Stimulated activated CD8-positive, alpha-beta memory T cell treated with anti-CD3 and anti-CD28 coated beads, Interleukin-12 subunit alpha, Interleukin-12 subunit beta, amount 100 ng/mL, for 1 hour (primary cell): ENCODE measurements at places on chromosomes 4 and X.

GRCh38 chr4:28555866-28556265, 1695.2 kb downstream of the STIM2 start:
- no peak for DNase-seq

- DNase-seq: no peak
Measured at GRCh38 chr4:20615486-20616260, 84.6 kb upstream of the PACRGL start.

GRCh38 chr4:95758001-95758400, 81.9 kb upstream of the PDHA2 start:
- DNase-seq: no peak

GRCh38 chrX:53263597-53264094, 17.7 kb downstream of the IQSEC2 start:
- DNase-seq: no peak

- no peak for DNase-seq
Measured at GRCh38 chr4:101981756-101982155, 191.2 kb downstream of the BANK1 start.

DNA sequence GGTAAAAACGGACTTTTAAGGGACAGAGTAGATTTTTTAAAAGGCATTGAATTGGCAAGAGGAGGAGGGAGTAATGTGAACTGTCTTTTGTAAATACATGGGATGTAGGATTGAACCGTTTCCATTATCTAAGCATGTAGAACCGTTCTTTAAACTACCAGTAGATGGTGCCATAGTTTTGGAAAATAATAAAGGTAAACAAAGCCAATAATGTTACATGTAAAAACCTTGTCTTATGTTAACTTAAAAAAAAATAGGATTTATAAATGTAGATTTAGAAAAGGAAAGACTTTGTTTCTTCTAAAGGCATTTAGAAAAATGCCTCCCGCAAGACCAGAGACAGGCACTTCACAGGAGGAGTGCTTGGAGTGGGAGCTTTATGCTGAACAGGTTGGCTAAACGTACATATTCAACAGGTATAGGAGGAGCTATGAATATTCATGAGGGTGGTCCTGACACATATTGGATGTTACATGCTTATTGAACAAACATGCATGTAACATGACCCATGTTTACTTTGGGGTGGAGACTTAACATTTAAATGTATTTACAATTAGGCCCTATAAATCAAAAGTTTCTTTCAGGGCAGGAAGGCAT, 45.5 kb upstream of the FAM241A start:
- DNase-seq: no peak

GRCh38 chr4:39020130-39020529, 12.1 kb downstream of the TMEM156 start:
- no peak for DNase-seq

DNA sequence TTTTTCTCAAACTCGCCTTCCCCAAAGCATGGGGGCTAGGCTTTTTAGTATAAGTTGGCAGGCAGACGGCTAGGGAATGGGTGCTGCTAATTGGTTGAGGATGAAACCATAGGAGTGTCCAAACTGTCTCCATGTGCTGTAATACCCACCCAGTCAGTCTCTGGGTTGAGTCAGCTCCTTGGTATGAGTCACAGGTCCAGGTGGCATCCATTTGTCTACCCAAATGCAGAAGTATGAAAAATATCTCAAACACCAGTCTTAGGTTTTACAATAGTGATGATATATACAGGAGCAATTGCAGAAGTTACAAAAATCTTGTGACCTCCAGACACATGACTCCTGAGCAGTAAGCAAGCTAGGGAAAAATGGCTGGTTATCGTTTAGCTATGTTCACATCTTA, 27.4 kb upstream of the CCSER1 start:
- no peak for DNase-seq

- no peak for DNase-seq
Measured at GRCh38 chr4:47451657-47452056, 11.8 kb downstream of the COMMD8 start.

DNA sequence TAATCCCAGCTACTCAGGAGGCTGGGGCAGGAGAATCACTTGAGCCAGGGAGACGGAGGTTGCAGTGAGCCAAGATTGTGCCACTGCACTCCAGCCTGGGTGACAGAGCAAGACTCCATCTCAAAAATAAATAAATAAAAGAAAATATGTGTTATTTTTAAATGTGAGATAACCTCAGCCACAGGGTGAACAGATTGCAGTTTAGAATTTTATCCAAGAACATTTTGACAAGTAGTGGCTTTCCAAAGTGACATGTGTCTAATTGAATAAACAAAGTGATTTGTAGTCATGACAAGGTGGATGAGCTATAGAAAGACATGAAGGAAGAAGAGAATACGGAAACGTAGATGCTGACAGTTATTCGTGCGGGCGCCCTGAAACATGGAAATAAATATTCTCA, 176.1 kb downstream of the DCTD start:
- no peak for DNase-seq

GRCh38 chrX:130895299-130895698, 7.7 kb downstream of the ENOX2 start:
- DNase-seq: no peak

- DNase-seq: no peak
Measured at GRCh38 chr4:173252024-173252935, 81.9 kb downstream of the HMGB2 start.

- no peak for DNase-seq
Measured at GRCh38 chrX:123193101-123193500, 9.0 kb downstream of the GRIA3 start.

DNA sequence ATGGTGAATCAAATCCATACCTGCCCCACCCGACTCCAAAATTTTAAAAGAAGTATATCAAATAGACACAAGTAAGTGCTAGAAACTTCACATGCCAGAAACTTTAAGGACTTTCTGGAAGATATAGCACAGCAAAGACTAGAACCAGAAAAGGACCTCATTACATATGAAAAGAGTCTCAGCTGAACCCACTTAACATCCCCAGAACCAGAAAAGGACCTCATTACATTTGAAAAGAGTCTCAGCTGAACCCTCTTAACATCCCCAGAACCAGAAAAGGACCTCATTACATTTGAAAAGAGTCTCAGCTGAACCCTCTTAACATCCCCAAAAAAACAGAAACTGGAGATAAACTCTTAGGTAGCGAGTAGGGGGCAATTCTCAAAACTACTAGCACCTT, 32.3 kb downstream of the STPG2 start:
- DNase-seq: no peak

DNA sequence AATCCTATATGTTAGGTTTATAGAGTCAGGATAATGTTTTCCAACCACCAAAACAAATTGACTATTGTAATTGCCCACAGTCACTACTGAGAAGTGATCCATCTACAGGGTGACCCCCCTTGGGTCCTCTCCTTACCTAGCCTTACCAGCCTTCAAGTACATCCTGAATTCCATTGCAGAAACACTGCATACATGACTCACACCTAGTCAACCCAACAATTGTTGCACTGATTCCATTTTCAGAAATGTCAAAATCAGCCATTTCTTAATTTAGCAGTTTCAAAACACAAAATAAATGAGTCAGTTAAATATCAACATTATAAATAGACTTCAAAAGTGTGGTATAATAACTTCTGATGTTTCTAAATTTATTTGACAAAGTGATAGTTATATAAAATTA, 106.3 kb upstream of the TNIP3 start:
- DNase-seq: no peak

DNA sequence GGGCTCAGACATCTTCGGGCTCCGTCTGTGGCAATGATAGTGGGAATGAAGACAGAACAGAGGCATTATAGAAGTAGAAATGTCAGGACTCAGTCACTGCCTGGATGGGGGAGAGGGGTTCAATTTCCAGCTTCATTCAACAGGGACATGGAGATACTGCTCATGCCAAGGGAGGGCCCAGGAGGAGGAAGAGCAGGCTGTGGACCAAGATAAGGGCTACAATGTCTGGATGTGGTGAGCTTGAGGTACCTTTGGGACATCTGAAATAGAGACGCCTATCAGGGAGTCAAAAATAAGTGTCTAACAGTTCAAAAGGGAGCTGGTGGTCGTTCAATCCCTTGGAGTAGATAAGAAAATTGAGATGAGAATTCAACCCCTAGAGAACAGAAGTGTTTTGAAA, 34.5 kb downstream of the ELF4 start:
- DNase-seq: no peak

DNA sequence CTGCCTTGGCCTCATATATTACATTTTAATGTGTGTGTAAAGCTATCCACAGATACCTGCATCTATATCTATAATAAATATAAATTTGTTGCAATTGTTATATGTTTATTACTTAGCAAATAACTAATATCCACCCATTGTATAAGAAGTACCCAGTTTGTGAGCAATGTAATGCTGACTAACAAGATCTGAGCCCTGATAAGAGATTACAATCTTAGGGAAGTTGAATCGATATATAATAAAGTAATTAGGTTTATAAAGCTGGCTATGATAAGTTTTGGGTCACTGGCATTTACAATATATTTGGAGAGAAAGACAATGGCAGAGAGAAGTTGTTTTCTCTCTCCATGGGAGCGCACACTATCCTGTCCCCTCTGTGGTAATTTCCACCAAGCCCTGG, 280.6 kb downstream of the NR3C2 start:
- no peak for DNase-seq

GRCh38 chr4:76716658-76717057, 181.3 kb downstream of the SOWAHB start:
- DNase-seq: no peak

DNA sequence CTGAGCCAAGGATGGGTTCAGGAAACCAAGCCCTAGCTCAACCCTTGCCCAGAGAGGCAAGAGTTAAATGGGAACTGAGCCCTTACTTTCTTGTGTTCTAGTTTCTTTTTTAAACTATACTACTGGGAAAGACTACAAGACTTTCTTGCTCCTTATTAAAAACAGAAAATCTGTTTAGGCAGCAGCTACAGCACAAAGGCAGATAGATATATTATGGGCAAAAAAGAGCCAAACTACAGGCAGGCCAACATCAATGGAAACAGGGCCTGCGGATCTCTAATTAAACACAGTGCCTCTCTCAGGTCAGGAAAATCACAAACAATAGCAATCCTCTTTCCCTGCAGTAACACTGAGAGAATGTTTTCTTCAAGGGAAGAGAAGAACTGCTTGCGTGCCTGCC, 226.0 kb downstream of the LDB2 start:
- no peak for DNase-seq

- no peak for DNase-seq
Measured at GRCh38 chr4:123632693-123633030, 236.1 kb downstream of the SPRY1 start.

- DNase-seq: no peak
Measured at GRCh38 chrX:65488495-65488894, 46.1 kb downstream of the LAS1L start.

- no peak for DNase-seq
Measured at GRCh38 chr4:185276036-185276435, 66.6 kb downstream of the SNX25 start.

DNA sequence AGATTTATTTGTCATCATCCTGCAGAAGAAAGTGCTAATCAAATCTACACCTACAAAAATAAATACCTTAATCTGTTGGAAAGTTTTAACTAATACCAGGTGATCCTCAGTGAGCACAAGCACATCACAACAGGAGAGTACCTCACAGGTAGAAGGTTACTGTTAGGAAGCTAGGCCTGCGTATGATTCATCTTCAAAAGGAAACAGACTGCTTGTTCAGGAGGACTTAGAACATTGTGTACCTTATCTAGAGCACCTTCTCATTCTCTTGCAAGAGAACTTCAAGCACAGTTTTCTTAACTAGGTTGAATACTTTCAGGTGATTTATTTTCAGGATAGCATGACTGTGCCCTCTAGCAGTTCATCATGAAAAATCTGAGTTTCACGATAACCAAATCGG, 54.2 kb downstream of the MND1 start:
- DNase-seq: no peak

DNA sequence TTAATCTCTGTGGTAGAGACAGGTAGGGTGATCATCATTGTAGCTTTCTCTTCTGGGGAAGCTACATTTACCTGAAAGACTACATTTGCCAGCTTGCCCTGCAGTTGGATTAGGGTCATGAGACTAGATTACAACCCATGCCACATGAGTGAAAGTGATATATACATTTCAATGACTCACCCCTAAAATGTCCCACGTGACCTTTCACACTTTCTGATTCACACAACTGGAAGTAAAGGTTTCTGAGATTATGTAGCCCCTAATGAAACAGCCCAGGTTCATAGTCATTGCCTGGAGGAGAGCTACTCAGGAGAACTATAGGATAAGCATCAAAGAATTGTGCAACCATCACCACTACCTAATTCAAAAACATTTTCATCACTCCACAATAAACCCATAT, 17.8 kb downstream of the PDCL2 start:
- DNase-seq: no peak

DNA sequence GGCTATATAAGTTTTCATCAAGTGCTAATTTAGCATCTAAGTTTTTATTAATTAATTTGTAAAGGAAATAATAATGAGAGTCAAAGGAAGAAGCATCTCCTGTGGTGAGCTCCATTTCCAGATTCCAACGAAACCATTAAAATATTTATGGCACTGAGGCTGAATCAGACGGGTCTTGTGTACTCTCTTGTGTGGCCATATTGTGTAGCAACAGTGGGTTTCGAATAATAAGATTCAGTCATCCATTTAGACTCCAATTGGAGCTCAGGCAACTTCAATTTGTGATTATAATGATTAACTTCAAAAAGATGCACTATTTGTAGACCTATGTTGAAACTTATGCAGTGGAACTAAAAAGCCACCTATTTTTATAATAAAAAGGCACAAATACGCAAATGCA, 82.4 kb downstream of the SNCA start:
- no peak for DNase-seq
